ENCODE measurements at places on chromosomes 2 and 18.
A peak's percentile ranks its signal among the peaks of the same experiment; 100 is the strongest.

DNA sequence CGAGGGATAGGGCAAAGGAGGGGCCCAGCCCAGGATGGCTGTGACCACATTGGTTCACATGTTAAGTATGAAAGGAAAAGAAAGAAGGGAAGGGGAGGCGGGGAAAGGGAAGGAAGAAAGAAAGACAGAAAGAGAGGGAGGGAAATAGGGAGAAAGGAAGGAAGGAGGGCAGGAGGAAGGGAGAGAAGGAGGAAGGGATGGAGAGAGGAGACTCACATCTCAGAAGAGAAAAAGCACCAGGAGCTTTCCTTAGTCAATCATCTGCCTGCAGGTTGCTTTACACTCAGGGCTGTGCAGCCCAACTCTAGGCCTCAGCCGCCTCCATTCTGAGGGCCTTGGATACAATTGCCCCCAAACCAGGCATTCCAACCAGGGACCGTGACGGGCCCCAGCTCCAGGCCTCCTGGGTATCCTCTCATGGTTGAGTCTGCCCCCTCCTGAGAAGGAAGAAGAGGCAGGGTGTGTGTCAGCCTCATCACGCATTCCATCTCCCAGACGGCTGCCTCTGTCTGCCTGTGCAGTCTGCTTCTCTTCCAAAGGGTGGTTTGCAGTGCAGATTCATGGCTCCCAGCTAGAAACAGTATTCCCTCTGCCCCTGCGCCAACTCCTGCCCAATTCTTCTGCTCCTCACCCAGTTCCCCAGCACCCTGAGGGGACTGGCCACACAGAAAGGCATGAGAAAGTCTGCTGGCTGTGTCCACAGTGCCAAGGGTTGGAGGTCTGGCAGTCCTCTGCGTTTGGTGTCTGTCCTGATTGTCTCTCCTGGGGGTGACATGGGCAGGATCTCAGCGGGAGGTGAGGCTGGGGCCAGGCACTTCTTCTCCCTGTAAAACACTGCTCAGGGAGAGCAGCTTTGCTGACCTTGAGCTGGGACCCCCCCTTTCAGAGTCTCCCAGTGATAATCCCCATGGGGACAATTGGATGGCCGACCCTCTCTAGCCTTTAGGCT lies 163.3 kb downstream of the SMAD7 start:
- DNase-seq = no peak

DNA sequence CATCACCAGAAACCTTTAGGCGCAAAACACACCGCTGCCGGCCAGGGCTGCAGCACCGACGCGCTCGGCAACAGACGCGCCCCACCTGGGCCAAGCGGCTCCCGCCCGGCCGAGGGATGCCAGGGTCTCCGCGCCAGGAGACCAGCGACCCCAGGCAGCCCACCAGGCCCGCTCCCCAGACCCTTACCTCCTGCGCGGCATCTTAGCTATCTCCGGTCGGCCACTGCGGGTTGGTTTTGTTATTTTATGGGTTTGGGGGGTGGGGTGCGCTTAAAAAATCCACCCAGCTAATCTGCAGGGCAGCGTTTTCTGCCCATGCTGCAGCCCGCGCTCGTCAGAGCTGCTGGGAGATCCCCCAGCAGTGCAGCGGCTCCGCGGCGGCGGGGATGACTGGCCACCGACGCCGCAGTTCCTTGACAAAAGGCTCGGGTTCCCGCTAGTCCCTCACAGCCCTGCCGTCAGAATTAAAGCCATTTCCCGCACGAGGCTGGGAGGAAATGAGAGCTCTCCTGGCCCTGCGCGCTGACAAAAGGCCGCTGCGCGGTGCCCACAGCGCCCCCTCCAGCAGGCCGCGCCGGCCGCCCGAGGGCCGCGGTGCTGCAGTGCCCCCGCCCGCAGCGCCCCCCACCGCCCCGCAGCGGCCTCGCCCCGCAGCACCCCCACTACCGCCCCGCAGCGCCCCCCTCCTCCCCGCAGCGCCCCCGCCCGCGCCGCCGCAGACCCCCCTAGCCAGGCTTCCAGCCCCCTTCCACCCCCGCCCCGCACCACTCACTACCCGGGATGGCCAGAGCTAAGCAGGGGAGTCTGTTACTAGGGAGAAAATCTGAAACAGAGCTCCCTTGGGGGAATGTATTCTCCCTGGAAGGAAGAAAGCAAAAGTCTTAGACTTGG lies at the start of gene ADD2:
Gene ADD2, minus strand, starts transcription at position 502 of the 891 bp plus-strand sequence. CDS start 61,792 bp downstream, outside the sequence.
- DNase-seq = peak; percentile 7

DNA sequence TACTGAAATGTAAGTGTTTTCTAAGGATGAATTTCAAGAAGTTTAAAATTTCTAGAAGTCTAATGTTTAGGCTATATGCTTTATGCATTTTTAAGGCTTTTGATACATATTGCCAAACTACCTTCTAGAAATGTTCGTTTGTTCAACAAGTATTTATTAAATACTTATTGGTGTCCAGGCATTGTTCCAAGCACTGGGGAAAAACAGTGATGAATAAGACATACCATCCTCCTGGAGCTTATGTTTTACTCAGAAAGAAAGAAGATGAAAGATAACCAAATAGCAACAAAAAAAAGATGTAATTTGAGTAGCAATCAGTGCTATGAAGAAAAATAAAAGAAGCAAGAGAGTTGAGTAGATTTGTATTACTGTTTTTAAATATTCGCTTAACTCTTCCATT lies 692.9 kb downstream of the SLC4A3 start:
- DNase-seq = no peak

DNA sequence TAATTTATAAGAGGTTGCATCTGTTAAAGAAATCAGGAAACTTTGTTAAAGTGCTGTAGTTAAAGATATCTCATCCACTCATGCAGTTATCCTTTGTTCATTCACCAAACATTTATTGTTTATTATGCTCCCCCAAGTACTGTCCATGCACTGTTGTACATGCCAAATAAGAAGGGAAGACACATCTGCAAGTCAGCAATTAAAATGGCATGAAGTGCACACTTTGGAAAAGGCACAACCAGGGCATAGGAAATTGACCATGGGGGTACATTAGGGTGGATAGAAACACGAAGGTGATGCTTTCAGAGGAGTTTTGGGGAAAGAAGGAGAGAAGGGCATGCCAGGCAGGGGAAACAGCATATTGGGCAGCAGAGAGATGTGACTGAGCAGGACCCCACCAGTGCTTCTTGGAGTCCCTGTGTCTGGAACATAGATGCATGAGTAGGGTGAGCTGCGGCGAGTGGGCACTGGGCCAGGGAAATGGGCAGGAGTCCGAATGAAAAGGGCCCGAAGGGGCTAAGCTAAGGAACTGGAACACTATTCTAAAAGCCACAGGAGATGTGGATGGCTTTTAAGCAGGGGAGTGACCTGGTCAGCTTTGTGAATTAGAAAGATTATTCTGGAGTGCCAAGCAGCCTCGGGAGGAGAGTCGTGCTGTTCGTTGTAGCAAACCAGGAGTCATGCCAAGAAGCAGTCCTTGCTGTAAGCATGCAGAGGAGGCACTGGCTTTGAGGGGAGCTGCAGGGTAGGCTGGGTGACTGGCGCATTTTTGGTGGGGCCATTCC lies 316.3 kb downstream of the AGPS start:
- no peak for DNase-seq

GRCh38 chr2:2191110-2191707 lies 139.9 kb downstream of the MYT1L start:
- no peak for DNase-seq

DNA sequence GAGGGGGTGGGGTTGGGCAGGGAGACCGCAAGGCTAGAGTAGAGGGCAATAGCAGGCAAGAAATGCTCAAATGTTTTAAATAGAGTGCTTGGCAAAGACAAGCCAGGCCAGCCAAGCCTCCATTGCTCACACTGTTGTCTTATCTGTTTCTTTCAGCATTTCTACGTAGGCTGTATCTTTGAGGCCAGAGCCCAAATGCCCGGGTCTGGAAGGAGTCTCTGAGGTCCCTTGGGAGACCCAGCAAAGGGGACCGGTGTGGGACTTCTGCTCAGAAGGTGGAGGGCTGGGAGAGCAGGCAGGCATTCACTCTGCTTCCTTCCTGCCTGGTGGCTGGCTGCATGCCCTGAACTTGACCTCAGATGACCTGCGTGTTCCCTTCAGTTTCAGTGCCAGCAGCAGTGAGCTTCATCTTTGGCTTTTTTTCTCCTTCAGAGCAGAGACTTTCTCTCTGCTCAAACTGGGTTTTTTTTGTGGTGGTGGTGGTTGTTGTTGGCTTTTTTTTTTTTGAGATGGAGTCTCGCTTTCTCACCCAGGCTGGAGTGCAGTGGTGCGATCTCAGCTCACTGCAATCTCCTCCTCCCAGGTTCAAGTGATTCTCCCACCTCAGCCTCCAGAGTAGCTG lies 13.7 kb upstream of the TET3 start:
- DNase-seq = peak; percentile 43

- no peak for DNase-seq
Measured at GRCh38 chr2:65070172-65070830, 14.1 kb downstream of the CEP68 start.

GRCh38 chr2:11998626-11999378 lies 252.4 kb downstream of the LPIN1 start:
- DNase-seq = no peak

DNA sequence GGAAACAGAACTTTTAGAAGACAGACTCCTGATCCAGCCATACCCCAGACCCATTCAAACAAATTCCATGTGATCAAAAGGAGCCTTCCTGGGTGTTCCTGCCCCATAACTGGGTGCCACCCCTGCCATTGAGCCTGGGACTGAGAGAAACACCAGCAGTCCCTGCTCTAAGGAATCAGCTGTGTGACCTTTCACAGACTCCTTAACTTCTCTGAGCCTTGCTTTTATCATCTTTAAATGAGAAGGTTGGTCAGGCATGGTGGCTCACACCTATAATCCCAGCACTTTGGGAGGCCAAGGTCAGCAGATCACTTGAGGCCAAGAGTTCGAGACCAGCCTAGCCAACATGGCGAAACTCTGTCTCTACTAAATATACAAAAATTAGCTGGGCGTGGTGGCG lies 20.6 kb downstream of the CIDEA start:
- DNase-seq = no peak

- DNase-seq = no peak
Measured at GRCh38 chr2:236402033-236402790, 138.0 kb upstream of the ASB18 start.

DNA sequence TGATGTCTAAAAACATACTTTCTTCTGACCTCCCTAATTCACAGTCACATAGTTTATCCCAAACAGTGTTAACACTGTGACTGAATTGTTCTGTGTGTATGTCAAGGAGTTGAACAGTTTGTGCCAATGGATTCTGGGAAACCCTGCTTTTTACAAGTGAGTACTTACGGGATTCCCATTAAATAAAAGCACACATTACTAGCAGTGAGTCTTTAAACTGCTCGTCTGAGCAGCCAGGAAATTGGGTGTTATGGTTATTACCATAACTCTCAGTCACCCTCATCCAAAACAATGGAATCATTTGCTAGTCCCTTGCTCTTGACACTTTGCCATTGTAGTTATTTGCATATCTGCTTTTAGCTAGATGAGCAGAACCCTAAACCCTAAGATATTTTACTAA lies 209.1 kb downstream of the ZNF385B start:
- DNase-seq = no peak

GRCh38 chr2:218202266-218202665 lies 14.7 kb upstream of the ARPC2 start:
- no peak for DNase-seq
